ENCODE measurements at places on chromosomes 5 and 9.
A peak's percentile ranks its signal among the peaks of the same experiment; 100 is the strongest.

DNA sequence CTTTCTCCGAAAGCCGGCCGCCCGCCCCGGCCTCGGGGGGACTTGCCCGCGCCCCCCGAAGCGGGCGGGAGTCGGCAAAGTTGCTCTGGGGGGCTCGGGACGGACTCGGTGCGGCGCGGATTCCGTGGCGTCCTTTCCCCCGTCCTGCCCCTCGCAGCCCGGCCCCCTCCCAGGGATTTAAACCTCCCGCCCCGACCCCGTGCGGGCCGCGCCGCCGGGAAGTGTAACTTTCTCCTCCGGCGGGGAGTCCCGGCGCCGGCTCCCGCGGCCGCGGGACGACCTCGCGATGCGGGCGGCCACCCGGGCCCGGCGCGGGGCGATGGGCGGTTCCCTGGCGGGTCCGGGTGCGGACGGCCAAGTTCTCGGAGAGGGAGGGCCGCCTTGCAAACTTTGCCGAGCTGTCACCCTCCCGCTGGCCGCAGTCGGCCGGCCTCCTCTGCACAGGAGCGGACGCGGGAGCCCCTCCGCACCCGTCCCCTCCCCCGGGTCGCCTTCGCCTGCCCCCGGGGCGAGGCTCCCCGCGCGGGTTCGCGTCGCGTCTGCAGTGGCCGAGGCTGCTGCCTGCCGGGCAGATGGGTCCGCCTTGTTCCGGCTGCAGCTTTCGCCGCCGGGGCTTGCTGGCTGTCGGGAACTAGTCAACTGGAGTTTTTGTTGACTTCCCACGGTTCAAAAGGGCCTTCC is 732 bp downstream of the PBX3 start:
- peak; percentile 41 for DNase-seq

DNA sequence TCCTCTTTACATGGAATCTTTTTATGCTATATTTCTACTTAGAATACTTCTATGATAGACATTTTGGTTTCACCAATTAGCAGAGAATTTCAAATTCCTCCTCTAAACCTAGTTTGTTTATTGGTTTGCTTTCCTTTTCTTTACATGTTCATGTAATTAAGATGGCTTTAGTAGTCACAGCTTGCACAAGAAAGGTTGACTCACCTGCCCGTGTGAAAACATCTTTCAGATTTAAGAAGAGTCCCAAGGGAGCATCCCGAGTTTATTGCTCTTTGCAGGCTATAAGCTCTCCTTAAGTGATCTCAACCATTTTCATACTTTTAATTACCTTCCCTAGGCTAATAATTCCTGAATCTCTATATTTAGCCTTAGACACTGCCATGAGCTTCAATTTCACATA is 28.9 kb downstream of the TYRP1 start:
- DNase-seq, result no peak

DNA sequence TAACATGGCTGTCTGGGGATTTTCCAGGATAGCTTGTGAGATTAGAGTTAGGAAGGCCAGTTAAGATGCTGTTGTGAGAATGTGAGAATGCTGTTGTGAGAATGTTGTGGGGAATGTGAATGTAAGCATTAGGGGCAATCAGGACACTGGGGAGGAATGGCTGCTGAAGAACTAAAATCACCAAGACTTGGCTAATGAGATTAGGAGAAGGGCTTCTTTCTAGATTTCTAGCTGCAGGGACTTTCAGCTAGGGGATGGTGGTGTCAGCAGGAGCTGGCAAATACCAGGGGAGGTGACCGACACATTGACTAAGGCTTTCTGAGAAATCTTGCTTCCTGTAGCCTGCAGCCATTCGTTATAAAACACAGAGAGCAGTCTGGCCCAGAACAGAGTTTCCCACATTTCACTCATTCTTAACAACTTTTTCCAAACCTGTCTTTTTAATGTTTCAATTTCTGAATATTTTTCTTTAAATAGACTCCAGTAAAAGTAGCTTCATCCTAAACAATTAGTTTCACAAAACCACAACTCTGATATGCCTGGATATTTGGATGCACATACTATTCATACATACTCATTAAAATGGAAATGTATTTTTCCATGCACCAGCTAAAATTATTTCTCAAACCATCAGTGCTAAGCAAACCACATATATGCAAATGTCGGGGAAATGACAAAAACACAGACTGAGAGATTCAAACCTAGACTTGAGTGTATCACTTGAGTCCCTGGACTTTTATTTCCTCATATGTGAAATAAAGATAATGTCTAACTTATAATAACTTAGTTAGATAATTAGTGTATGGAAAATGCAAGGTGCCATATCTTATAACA is 89.3 kb upstream of the TNC start:
- DNase-seq, result no peak

GRCh38 chr5:164057121-164057520 is 551.7 kb downstream of the MAT2B start:
- DNase-seq, result no peak

- DNase-seq, result no peak
Measured at GRCh38 chr5:101937041-101937440, 359.0 kb downstream of the SLCO4C1 start.

DNA sequence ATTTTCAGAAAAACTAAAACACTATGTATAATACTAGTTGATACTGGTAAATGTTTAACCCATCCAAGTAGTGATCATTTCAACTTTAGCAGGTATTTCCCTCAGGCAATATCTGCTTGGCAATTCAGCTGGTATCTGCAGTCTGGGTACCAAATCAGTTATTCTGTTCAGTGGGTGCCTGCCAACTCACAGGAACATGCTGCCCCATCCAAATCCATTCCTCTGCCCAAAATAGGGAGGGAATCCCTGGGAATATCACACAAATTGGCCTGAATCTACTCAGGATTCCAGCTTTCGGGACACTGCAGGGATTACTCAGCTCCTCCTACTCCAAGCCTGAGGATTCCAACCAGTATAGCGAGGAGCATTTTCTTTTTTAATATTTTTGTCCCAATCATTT is 61.7 kb upstream of the PDE4D start:
- no peak for DNase-seq

GRCh38 chr9:87567571-87567970 is 69.9 kb downstream of the DAPK1 start:
- no peak for DNase-seq

DNA sequence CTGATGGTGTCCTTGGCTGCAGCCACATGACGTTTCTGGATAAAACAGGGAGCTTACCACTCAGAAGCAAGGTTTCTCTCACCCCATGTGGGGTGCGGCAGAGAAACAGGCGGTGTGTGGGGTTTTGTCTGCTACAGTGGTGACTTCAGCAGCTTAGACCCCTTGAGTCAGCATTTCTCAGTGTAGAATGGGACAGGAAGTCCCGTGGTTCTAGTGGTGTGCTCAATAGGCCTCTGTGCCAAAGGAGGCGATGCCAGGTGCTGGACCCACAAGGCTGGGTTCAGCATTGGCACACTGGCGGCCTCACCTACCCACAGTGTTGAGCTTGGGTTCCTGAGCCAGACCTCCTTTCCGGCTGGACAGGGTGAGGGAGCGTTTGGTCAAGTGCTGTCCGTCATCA is 125.2 kb upstream of the SMIM23 start:
- DNase-seq, result peak; percentile 4

GRCh38 chr5:32100230-32100629 is 73.9 kb downstream of the GOLPH3 start:
- no peak for DNase-seq

GRCh38 chr5:160905285-160905684 is 53.3 kb upstream of the ATP10B start:
- DNase-seq, result peak; percentile 69

DNA sequence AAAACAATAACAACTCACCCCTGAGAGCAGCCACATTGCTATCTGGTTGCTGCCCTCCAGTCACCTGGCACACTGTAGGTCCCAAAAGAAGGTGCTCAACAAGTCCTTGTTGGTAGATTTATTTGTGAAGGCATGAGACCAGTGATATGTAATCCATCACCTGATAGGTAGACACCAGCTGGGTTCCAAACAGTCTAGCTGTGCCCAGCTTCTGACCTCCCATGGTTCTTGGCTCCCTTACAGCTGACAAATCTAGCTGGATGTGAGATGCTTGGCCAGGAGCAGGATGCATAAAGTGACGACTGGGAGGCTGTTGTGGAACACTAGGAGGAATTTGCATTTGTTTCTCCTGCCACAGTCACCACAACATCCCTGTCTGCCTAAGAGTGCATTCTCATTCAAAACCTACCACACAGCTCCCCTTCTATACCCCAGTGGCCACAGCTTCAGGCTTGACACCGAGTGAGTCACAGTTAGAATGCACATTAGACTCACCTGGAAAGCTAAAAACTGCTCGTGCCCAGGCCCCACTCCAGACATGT is 7.8 kb upstream of the VLDLR start:
- no peak for DNase-seq

- DNase-seq, result no peak
Measured at GRCh38 chr5:179869641-179870402, 11.2 kb upstream of the MRNIP start.

GRCh38 chr9:131017067-131017466 is 8.1 kb downstream of the LAMC3 start:
- DNase-seq, result no peak

DNA sequence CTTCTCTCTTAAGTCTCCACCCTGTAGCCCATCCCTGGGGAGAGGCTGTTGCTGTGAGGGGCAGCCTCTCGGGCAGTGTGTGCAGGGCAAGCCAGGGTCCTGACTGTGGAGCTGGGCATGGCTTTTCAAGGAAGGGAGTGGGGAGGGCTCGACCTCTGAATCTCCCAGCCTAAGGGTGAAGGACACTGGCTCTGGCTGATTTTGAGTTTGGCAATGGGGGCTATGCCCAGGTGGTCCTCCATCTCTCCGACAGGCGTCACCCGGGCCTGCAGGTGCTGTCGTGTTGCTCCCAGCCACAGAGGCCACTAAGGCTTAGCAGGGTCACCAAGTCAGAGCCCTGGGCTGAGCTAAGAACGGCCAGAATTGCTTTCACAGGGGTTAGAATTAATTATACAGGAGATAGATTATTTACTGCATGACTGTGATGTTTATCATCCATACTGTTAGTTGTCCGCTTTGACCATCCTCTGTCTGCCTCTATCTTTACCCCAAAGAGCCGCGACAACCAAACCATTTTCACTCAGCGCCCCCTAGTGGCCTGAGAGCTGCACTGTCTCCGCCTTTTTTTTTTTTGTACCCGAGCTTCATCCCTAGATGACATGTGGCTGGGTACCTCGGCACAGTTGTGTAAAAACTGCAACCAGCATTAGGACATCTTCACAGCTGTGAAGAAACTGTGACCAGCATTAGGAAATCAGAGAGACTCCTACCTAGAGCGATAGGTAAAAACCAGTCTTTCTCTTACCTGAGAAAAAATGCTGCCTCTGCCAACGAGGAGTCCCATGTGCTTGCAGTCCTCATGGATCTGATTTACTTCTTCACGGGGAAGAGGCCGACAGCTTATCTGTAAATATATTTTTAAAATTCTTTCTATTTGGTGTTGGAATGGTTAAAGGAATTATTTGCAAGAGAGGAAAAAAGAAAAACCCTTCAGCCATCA is 44.5 kb downstream of the AGXT2 start:
- peak; percentile 10 for DNase-seq

DNA sequence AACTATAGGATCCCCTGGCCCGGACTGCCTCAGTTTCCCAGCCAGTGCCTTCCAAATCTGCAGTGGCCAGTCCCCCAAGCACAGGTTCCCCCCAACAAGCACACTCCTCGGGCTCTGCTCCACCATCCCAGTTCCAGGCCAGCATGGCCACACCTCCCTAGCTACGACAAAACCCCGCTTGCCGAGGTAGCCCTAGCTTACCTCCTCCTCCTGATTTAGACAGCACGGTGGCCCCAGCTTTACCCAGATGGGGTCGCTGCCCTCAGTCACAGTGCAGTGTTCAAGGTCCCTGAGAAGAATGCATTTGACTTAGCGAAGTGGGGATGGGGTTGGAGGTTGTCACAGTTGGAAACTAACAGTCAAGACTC is 40.8 kb upstream of the GARNL3 start:
- DNase-seq, result no peak
